ENCODE measurements at places on chromosomes 12 and 14. TPM values are rescaled to one million over a fixed set of nuclear protein-coding genes. Genes with fewer than 3 reads are reported as not detected.

DNA sequence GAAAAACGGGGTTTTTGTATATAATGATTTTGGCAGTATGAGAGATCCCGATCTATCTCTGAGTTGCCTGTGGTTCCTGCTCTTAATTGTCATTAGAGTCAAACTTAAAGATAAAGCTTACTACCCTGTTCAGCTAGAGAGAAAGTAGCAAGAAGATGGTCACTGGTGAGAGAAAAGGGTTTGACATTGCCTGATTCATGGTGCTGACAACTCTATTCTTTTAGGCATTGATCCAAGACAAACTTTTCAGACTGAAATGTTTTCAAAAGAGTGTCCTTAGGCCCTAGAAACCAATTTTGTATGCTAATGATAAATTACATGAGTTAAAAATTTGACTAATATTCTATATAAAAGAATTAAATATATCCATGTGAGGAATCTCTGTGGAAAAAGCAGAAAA is 35.1 kb downstream of the PELI2 start:
- peaks cover 6% of the 10 kb centered on the region for H3K27me3 ChIP-seq
- peaks cover 3% of the 10 kb centered on the region for H3K4me1 ChIP-seq
- no peak overlapping the region for H3K27ac ChIP-seq
- no peak for DNase-seq

Gene FSCB
- total RNA-seq, result not detected

GRCh38 chr12:98821866-98822265 is 176.8 kb downstream of the APAF1 start:
- no peak overlapping the region for H3K4me3 ChIP-seq
- H3K27me3 ChIP-seq, result peaks cover 18% of the 10 kb centered on the region
- H3K4me1 ChIP-seq, result no peaks in the 10 kb centered on the region
- H3K36me3 ChIP-seq, result no peaks in the 10 kb centered on the region

Gene SERPINA3
- total RNA-seq, result not detected

DNA sequence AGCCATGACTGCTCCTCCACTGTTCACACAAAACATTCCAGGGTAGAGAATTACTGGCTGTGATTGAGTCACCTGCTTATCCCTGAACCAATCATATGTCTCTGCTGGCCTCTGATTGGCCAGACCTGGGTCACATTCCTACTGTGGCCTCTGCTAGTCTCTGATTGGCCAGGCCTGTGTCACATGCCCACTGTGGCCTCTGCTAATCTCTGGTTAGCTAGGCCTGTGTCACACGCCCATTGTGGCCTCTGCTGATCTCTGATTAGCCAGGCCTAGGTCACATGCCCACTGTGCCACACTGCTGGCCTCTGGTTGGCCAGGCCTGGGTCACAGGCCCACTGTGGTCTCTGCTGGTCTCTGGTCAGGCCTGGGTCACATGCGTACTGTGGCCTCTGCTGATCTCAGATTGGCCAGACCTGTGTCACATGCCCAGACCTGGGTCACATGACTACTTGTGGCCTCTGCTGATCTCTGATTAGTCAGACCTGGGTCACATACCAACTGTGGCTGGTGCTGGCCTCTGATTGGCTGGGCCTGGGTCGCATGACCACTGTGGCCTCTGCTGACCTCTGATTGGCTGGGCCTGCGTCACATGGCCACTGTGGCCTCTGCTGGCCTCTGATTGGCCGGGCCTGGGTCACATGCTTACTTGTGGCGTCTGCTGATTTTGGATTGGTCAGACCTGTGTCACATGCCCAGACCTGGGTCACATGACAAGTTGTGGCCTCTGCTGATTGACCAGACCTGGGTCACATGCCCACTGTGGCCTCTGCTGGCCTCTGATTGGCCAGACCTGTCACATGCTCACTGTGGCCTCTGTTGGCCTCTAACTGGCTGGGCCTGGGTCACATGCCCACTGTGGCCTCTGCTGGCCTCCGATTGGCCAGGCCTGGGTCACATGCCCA is 251.6 kb downstream of the SLC15A4 start:
- H3K4me3 ChIP-seq, result no peak overlapping the region
- no peaks in the 10 kb centered on the region for H3K27me3 ChIP-seq
- no peaks in the 10 kb centered on the region for H3K36me3 ChIP-seq
- no peak for DNase-seq
- H3K27ac ChIP-seq, result no peak overlapping the region

Gene HEATR5A
- total RNA-seq, result 9.4 TPM

Gene KLRG1
- total RNA-seq, result 14.4 TPM

Data from activated naive CD8-positive, alpha-beta T cell treated with anti-CD3 and anti-CD28 coated beads, Interleukin-2, amount 10 ng/mL, durations not matched to agents 7 days and 5 days (primary cell).